NCI-H1436 treated with DMSO at 0.1 percent for 48 hours (cell line): ENCODE measurements at places on chromosomes 1 and 21.

- DNase-seq, result no peak
These were observed 161.4 kb downstream of the SLC35F3 start for GRCh38 chr1:234065794-234066447.

- no peak for DNase-seq
These were observed 67.4 kb upstream of the PLA2G4A start for GRCh38 chr1:186761358-186761757.

GRCh38 chr1:171683870-171684269 lies 31.4 kb upstream of the MYOC start:
- DNase-seq, result no peak

DNA sequence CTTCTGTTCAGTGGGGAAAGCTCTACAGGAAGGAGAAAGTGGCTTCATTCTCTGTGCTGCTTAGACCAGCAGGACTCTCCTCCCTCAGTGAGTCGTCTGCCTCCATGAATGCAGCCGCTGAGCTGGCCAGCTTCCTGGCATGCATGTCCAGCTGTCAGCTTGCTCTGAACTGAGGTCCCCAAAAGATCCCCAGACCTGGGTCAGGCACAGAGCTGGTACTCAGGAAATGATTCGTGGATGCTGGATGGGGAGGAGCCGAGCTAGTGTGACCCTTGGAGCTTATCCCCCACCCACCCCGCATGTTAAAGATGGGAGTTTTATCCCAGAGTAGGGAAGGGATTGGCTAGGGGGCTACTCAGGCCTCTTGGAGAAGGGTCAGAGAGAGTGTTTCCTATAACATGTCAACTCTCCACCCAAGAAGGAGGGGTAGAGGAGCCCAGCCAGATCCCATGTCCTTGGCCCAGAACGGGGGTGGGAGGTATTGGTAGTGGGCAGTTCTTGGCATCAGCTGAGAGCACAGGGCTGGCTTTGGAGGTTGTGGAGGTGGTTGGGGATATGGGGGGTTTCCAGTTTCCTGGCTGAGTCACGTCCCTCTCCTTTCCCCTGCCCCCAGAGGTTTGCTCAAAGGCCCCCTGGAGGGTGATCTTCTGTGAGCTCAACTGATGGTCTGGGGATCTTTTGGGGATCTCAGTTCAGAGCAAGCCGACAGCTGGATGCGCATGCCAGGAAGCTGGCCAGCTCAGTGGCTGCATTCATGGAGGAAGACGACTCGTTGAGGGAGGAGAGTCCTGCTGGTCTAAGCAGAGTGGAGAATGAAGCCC lies 110.1 kb downstream of the FOXD2 start:
- DNase-seq, result no peak

- DNase-seq, result no peak
These were observed 7.9 kb downstream of the CRABP2 start for GRCh38 chr1:156697481-156697880.

DNA sequence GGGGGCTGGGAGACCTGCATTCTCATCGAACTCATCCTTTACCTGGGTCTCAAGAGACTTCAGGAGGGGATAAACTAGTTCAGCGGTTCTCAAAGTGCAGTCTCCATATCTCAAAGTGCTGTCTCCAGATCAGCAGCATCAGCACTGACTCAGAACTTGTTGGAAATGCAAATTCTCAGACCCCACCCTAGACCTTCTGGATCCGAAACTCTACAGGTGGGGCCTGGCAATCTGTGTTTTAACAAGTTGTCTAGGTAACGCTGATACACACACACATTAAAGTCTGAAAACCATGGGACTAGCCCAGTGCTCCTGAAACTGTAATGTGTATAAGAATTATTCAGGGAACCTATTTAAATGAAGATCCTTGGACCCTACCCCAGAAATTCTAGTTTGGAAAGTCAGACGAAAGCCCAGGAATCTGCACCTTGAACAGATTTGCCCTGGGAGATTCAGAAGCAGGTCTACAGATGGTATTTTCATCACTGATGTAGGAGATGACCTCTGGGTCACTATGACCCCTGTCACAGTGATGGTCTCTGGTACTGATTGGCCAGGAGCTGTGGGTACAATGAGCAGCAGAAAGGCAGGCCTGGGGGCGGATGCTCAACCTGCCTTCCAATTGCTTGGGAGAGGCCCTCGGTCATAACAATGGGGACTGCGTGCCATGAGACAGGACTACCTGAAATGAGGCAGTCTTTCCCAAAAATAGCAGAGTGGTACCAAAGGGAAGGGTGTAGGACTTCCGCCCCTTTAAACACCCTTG lies 127.2 kb downstream of the FAM78B start:
- no peak for DNase-seq

GRCh38 chr1:52328615-52329014 lies 37.4 kb downstream of the CC2D1B start:
- no peak for DNase-seq

DNA sequence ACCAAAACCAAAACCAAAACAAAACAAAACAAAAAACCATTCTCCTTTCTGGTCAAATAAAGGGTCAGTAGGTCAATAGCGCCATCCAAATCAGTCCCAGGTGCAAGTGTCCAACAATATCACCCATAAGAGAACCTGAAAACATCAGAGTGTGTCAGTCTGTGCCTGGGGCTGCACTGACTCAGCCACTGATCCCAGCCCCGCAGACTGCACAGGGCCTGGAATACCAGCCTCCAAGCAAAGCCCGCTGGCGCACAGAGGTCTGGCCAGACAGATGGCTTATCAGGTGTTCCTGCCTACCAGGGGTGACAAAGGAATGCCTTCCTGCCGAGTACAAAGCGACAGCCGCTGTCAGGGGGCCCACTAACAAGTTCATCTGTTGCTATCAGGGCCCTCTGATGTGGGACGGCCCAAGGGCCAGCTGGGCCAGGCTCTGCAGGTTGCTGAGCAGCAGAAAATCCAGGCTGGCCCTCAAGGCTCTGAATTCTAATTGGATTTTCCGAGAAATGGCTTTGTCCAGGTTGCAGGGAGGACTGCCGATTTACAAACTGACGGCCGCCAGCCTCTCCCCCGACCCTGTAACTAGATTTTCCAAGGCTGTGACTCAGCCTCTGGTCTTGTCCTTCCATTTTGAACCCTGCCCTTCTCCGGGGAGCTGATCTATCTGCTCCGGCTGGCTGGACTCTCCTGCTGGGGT lies 13.7 kb upstream of the TMEM51 start:
- no peak for DNase-seq

GRCh38 chr1:218476385-218476784 lies 131.2 kb downstream of the TGFB2 start:
- DNase-seq, result no peak

- no peak for DNase-seq
These were observed 18.1 kb downstream of the COL6A1 start for GRCh38 chr21:45999581-46000181.

DNA sequence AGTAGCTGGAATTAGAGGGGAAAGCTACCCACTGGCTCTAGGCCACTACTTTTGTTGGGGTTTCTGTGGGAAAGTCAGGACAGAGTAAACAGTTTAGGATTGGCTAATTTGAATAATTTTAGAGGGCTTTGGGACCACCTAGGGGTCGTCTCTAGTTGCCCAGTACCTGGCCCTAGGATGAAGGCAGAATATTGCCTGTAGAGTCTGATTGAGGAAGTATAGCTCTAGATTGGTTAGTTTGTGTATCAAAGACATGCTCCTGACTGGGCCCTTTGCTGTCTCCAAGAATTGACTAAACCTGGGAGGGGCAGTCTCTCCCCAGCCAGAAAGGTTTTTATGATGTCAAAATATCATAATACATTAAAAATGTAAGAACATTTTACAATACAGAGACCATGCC lies 142.0 kb downstream of the POU2F1 start:
- no peak for DNase-seq

DNA sequence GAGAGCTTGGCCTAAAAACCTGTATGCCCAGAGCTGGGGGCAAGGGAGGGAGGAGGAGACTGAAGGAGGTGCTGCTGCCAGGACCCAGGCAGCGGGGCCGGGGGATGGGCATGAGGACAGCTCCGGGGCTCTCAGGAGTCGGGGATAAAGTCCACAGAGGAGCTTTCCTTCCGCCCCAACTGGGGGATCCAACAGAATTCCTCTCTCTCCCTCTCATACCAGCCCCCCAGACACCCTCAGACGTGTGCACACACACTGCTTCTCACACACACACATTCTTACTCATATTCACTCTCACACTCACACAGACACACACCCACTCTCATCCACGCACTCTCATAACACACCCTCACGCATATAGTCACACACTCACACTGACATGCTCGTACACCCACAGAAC lies 39.1 kb downstream of the SYF2 start:
- DNase-seq, result no peak

- DNase-seq, result no peak
These were observed 235.9 kb downstream of the FAM72C start for GRCh38 chr1:143735764-143736461.

DNA sequence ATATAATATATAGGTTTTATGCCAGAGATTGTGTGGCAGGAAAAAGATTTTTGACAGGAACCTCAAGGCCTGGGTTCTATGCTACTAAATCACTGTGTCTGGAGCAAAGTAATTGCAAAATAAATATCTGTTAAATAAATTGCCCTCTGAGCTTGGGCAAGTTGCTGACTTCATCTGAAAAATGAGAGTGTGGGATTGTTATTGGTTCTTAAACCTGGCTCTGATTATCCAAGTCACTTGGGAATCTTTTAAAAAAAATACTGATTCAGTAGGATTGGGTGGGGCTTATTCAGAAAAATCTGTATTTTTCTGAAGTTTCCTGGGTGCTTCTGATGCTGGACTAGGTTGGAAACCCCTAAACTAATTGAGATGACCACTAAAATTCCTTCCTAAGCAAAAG lies 174.1 kb upstream of the SGIP1 start:
- DNase-seq, result no peak

DNA sequence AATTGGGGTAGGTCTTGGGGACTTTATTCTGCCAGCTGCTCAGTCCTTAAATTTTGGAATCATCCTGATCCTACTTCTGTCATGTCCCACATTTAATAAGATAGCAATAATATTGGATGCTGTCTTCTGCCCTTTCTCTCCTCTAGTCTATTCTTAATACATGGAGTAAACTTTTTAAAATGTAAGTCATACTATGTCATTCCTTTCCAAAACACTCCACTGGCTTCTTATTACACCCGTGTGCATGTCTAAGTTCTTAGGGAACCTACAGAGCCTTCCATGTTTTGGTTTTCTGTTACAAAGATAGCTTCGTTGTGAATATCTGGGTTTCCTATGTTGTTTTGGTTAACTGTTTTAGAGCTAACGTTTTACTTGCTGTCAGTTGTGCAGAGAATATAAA lies 35.1 kb downstream of the USP25 start:
- DNase-seq, result no peak

GRCh38 chr1:97989094-97989680 lies 68.4 kb upstream of the DPYD start:
- DNase-seq, result no peak

DNA sequence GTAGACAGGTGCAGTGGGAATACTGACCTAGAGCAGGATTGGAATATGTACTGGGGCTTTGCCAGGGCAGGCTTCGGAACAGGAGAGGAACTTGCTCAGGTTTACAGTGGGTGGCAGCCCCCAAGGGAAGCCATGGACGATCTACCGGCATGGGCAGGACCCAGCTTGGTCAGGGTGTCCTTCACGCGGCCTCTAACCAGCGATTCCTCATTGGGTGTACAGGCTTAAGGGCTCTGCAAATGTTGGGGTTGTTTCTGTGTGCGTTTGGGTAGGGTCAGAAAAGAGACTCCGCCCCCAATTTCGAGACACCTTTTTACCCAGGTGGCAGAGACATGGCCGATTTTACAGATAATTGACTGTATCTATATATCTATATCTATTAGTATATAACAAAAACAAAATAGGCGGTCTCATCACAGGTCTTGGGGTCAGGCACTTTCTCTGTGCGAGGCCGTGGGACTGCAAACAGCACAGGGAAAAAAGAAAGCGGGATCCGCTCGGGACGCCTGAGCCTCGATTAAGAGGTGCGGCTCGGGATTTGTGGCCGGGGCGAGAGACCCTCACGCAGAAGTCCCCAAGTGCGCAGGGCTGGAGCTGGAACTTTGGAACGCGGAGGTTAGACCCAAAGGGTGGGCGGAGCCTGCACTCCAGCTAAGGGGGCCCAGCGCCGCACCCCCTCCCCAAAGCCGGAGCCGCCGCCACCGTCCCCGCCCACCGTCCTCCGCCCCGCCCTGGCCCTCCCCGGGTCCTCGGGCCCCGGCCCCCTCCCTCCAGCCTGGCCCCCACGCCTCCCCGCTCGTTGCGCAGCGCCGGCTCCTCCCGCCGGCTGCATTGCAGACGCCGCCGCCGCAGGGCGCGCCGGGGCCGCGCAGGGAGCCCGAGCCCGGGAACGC lies 67.5 kb upstream of the VAMP3 start:
- no peak for DNase-seq

DNA sequence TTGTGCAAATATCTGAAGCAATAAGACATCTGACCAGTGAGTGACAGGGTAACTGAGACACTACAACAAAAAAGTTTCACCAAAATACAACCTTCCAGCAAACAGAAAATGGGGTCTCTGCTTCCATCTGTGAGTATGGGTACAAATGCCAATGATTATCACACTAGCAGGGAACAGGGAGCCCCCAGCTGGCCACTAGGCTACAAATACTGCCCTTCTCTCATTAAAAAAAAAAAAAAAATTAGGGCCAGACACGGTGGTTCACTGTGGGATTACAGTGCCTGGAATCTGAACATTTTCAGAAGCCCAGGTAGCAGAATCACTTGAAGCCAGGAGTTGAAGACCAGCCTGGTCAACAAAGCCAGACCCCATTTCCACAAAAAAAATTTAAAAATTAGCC lies 48.4 kb upstream of the EDARADD start:
- DNase-seq, result no peak

- DNase-seq, result no peak
These were observed 141.4 kb downstream of the LHX8 start for GRCh38 chr1:75275631-75276030.

DNA sequence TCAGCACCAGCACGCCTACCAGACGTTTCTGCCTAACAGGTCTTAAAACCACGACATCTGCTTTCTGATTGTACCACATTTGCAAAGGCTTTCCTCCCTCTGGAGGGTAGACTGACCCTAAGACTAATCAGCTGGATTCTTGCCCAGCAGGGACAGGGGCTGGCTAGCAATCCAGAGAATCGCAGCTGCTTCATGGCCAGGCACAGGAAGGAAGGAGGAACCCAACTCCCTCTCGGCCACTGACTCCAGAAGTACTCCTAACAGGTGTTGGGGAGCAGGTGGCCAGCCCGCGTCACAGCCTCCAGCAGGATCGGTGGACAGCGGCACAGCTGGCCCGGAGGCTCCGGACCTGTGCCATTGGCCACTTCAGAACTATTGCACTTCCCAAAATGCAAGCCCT lies 180.8 kb downstream of the NPHP4 start:
- no peak for DNase-seq

GRCh38 chr1:97864615-97865014 lies 56.2 kb downstream of the DPYD start:
- DNase-seq, result no peak

DNA sequence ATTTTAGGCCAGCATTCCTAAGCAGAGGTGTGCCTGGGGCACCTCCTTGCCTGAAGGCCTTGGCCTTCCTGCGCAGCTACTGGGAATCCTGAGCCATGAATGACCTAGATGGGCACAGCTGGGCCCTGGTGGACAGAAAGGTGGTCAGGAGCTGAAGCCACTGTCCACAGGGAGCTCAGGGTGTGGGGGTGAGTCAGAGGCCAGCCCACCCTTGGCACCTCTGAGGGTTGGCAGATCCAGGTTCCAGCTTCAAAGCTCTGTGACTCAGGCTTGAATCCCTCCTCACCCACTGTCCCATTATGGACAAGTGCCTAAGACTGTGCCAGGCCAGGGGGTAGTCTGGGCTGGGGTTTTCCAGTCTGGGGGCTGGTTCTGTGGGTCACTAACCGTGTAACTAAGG lies 6.4 kb upstream of the EDN2 start:
- no peak for DNase-seq

GRCh38 chr1:22602060-22602740 lies 34.2 kb upstream of the C1QA start:
- DNase-seq, result no peak

- DNase-seq, result no peak
These were observed 148.2 kb downstream of the DISC1 start for GRCh38 chr1:231774719-231775335.
